ENCODE measurements at places on chromosomes 13 and 19.

DNA sequence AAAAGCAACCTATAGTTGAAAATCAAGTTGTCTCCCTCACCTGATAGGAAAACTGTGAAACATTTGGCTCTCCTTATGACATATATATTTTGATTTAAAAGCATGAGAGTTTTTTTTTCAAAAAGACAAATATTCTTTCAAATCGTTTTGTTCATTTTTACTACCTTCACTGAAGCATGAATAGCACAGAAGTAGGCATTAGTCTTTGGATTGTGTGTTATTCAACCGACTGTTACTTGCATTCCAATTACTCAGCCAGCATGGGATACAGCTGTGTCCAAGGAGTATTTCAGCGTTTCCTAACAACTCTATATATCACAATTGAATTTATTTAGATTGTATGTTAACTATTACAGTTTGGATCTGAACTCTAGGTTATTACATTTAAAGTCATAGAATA lies 135.2 kb downstream of the PCDH9 start:
- DNase-seq, result no peak

DNA sequence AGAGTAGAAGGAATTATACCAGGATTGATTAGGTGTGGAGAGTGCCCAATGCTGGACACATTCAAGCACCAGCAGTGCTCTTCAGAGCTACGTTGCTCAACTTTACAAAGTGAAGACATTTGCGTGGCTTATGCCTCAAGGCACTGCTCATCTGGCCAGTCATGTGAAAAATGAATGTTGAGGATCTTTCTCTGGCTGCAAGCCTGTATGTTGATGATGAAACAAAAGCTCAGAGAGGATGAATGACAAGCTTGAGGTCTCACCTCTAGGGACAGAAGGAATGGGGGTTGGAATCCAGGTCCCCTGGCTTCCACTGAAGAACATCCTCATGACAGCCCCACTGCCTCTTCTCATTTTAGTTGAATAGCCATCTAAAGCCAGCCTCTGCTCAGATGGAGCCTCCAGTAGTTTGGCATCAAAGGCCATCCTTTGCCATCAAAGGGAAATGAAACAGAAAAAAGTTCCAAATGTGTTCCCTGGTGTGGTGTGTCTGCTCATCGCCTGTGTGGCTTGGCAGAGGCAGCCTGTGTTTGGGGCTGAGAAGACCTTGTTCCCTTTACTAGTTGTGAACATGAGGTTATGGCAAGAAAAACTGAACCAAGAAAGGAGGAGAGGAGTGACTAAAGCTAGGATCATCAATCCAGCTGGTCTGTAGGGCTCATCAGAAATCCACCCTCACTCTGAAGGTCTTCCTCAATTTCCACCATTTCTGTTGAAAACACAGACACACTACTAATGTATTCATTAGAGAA lies 114.0 kb upstream of the KL start:
- DNase-seq, result no peak

DNA sequence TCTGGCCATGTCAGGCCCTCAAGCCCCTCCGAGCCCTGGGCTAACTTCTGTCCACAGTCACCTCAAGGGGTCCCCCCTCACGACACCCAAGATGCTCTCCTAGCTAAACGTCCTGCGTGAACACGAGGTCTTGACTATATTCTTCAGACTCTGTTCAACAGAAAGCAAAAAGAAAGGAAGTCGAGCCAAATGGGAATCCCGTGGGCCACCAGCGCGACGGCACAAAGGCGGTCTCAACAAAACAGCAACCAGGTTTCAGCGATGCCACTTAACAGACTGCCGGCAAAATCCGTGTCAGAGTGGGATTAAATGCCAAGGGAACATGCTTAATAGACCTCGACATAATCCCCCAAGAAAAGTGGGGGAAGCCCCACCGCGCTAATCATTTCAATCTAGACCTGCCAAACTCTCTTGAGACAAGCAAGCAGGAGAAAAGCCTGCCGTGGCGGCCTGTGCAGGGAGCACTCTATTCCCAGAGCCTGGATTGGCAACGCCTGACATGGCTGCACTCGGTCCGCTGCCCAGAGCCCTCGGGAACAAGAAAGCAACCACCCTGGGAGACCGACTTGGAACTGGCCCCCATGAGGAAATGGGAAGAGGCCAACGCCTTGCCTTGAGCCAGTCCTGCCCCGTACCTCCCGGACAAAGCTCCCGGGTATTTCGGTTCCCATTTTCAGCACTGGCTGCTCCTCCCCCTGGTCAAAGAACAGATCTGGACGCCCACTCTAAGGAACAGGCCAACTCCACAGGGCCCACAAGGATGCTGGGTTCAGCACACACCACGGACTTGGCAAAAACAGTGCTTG lies 16.0 kb downstream of the ZC3H4 start:
- DNase-seq, result no peak

GRCh38 chr13:99911965-99912566 lies 59.5 kb downstream of the ZIC5 start:
- no peak for DNase-seq

DNA sequence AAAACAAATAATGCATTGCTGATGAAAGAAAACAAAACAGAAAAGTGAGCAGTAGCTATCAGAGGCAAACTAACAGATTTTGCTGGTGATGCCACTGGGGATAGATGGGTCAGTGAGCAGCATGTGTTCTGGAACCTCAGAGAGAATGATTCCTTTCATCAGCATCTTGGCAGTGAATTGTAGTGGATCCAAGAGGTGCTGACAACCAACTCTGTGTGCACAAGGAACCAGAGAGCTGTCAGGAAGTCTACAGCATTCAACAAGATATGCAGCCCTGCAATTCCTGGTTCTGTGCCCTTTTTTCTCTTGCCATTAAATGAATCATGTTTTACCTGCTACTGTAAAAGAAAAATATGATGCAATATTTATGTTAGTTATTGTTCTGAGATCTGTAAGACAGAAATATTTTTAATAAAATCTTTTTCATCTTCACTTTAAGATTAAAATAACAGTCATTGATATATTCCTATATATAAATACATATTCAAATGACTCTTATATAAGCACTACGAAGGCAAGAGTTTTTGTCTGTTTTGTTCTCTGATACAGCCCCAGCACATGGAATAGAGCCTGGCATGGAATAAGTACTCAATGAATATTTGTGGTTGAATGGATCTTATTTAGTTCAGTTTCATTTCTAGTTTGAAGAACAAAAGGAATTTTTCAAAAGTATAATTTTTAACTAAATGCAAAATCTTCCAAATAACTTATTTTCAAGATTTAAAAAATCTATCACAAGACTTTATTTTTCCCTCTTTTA lies 80.8 kb downstream of the FREM2 start:
- no peak for DNase-seq

- DNase-seq, result no peak
These were observed 66.4 kb downstream of the DCT start for GRCh38 chr13:94412870-94413597.

- DNase-seq, result no peak
These were observed 8.3 kb upstream of the EPHX3 start for GRCh38 chr19:15240515-15240914.

DNA sequence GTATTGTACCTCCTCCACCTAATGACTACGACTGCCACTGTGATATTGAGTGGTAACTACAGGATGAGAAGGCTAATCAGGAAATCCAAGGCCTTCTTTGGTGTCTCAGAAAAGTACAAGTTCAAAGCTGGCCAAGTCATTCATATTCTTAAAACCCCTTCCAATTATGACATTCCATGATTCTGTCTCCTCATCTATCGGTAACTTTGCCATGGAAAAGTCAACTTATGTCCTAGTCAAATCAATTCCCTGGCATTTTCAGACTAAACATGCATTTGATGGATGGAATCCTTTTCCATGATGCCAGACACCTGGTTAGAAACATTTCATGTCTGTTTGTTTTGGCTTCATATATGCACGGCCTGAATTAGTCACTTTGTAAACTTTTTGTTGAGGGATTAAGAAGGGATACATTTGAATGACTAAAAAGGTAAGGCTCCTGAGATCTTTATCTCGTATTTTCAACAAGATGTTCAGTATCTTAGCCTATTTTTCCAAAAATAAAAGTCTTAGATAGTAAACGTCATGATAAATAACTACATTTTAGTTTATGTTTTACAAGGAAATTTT lies 186.5 kb downstream of the NHLRC3 start:
- DNase-seq, result no peak

DNA sequence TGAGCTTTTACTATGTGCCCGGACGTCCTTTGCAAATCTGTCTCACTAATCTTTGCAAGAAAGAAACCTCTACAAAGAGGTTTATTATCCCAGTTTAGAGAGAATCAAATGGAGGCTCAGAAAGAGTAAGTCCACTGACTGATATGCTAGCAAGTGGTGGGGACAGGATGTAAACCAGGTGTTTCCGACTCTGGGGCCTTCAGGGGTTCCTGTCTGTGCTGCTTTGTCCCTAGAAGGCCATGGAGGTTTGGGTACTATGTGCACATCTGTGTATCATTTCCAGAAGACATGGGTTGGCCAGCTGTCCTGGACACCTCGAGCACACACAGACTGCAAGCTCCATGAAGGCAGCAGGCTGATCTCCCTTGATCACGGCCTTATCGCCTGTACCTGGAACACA lies 1.2 kb upstream of the KPTN start:
- DNase-seq, result no peak

DNA sequence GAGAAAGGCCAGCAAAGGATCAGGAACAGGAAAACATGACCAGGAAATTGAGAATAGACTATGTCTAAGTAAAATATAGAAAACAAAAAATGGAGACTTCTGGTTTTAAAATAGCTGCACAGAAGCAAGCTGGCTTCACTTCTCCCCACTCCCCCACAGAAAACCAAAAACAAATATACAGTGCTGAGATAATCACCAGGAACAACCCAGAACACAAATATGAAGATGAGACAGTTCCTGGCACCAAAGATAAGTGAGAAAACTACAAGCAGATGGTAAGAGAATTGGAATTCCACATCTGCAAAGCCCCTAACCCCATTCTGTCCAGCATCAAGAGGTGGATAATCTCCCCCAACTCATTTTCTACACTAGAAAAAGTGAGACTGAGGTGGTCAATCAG lies 397.7 kb downstream of the SUCLA2 start:
- DNase-seq, result no peak

DNA sequence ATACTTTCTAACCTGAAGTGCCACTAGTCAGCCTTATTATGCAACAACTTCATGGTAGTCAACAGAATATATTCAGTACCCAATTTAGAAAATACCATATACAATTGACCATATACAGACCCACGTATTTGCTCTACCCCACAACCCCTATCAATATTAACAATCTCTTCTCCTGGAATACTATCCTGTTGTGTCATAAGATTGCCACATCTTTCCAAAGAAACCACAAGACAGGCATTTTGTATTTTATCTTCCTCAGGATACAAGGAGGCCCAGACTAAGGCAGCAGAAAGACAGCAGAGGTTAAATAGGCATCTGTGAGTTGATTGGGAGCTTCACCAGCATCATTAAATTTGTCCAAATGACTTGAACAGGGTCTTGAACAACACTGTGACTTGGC lies 4.5 kb downstream of the SPART start:
- DNase-seq, result no peak

- no peak for DNase-seq
These were observed 313.3 kb downstream of the ZNF536 start for GRCh38 chr19:30685426-30686000.

All from HuH-7 (cell line).